Anterior cingulate cortex (tissue), 58 donors: ENCODE measurements at places on chromosomes 1 and 21.

- no peak for DNase-seq
These were observed at the start of gene SCMH1 for GRCh38 chr1:41241749-41242341. Gene SCMH1 (minus strand): TSS chr1:41242306. CDS start chr1:41186133, 56,173 bp downstream.

GRCh38 chr1:236994450-236994849 lies 9.8 kb downstream of the MT1HL1 start:
- DNase-seq = no peak

DNA sequence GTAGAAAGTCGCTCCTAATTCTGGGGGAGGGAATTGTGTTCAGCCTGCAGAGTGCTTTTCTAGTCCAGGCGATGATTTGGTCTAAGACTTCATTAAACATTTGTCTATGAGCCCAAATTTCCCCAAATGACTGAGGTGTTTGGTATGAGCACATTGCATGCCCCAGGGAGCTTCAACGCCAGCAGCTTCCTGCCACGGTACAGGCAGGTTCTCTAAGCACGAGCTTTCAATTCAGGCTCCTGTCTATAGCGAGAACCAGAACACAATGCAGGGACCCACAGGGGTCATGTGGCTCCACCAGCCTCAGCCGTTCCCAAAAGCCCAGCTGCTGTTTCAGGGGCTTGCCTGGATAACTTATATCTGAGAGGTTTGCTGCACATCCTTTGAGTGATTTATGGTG lies 34.1 kb upstream of the H6PD start:
- no peak for DNase-seq

DNA sequence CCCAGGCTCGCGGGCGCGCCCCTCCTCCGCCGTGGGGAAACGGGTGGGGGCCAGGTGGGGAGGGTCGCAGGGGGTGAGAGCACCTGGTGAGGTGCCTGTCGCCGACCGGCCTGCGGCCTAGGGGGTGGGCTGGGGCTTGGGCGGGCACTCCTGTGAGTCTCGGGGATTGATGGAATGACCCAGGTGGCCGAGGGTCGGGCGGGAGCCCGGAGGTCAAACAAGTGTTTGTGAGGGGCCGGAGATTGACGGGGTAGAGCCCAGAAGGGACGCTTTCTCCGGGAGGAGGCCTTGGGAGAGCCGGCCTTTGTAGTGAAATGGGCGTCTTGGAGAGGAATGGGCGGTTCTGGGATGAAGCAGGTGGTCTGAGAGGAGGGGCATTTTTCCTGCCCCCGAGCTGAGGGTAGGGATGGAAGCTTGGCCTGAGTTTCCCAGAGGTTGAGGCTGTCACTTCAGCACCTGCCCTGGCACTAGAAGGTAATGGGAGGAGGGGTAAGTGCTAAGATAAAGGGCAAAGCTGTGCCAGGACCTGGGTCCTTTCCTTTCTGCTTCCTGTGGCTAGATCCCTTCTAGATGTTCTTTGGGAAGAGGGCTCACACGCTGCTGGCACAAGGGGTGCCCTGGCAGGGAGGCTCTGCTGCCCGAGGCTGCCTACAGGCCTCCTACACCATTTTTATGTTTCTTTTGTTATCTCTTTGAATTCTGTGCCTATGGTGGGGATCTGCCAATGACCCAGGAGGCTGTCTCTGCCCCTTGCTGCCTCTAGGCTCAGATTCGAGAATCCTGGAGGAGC lies 56.1 kb downstream of the NDUFS5 start:
- no peak for DNase-seq

- DNase-seq = peak; percentile 59
These were observed 614 bp upstream of the CACNA1E start for GRCh38 chr1:181482521-181483284.

- DNase-seq = no peak
These were observed 448.7 kb downstream of the PTBP2 start for GRCh38 chr1:97170300-97170699.

- no peak for DNase-seq
These were observed 2.5 kb upstream of the LEFTY1 start for GRCh38 chr1:225891229-225891972.

GRCh38 chr1:243927381-243927780 lies 77.3 kb upstream of the AKT3 start:
- no peak for DNase-seq

- DNase-seq = no peak
These were observed 5.3 kb downstream of the HES2 start for GRCh38 chr1:6414443-6414844.

DNA sequence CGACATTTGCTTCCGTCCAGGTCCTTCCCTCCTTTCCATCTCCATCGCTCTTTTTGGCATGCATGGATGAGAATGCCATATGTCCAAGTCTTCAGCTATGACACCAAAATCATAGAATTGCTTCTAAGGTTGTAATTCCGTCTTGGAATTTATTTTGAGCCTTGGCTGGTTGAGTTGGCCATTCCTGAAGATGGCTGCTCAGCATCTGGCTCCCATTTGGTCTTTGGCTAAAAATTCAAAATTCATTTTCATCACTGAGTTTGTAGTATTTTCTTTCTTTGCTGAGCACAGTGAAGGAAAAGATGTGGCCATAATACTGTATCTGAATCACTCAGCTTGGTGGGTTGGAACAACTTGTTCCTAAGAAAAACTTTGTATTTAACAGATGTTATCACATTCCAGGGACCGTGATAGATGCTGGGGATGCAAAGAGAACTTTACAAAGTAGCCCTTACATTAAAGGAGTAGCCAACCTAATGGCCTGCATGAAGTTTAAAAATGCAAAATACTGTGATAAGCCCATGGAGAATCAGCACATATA lies 15.6 kb downstream of the JUN start:
- no peak for DNase-seq

DNA sequence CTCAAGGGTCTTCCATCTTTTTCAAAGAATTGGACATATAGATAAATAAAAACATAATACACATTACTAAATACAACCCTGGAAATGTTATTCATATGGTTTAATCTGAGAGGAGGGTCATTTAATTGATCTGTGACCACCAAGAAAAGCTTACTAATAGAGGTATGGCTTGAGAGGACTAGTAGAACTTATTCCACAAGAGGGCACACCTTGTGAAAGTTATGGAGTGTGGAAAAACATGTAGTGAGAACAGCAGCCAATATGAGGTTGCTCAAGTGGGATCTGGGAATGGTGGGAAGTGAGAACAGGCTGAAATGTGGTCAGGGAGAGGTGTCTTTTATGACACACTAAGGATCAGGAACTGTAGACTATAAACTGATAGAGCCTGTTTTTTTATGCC lies 973.5 kb upstream of the B3GALT2 start:
- DNase-seq = no peak

GRCh38 chr1:211752317-211752716 lies 76.9 kb upstream of the NEK2 start:
- no peak for DNase-seq
